ENCODE measurements at places on chromosomes 12 and 14. TPM values are rescaled to one million over a fixed set of nuclear protein-coding genes. Genes with fewer than 3 reads are reported as not detected.

CPNE6 gene
- polyA plus RNA-seq, result not detected

SALL2 gene
- 1.8 TPM for polyA plus RNA-seq

LTA4H gene
- 78.8 TPM for polyA plus RNA-seq

FAM186B gene
- 0.24 TPM for polyA plus RNA-seq

AQP5 gene
- not detected for polyA plus RNA-seq

FGD6 gene
- 8.6 TPM for polyA plus RNA-seq

EMP1 gene
- 230 TPM for polyA plus RNA-seq

POLE2 gene
- 23.3 TPM for polyA plus RNA-seq

ADAM21 gene
- 0.18 TPM for polyA plus RNA-seq

LPAR5 gene
- polyA plus RNA-seq, result 12.8 TPM

ZNF891 gene
- polyA plus RNA-seq, result 0.20 TPM

All from foreskin keratinocyte (primary cell).